Smooth muscle cell of the coronary artery (primary cell): ENCODE measurements at places on chromosomes 1 and 21. TPM values are rescaled to one million over a fixed set of nuclear protein-coding genes. Genes with fewer than 3 reads are reported as not detected.

OR2T35 gene
- total RNA-seq = not detected in 2 replicates

SPRR3 gene
- not detected in 2 replicates for total RNA-seq

SYDE2 gene
- 1.2 and 3.3 TPM in 2 replicates for total RNA-seq

FCRL6 gene
- not detected in 2 replicates for total RNA-seq

CYP4A11 gene
- not detected in 2 replicates for total RNA-seq

ESPN gene
- total RNA-seq = under 0.01 TPM in 1 of 2 replicates, not detected in the other

MROH7 gene
- total RNA-seq = 0.15 and 0.59 TPM in 2 replicates

CELA3A gene
- total RNA-seq = not detected in 2 replicates
